Activated naive CD8-positive, alpha-beta T cell treated with anti-CD3 and anti-CD28 coated beads, Interleukin-2, amount 10 ng/mL, durations not matched to agents 7 days and 5 days (primary cell): ENCODE measurements at places on chromosomes 3 and 15. TPM values are rescaled to one million over a fixed set of nuclear protein-coding genes. Genes with fewer than 3 reads are reported as not detected.

LOXL1 gene
- 10.5 TPM for total RNA-seq

AP3B2 gene
- total RNA-seq: not detected

CLRN1 gene
- total RNA-seq: not detected

PLSCR2 gene
- not detected for total RNA-seq

DNA sequence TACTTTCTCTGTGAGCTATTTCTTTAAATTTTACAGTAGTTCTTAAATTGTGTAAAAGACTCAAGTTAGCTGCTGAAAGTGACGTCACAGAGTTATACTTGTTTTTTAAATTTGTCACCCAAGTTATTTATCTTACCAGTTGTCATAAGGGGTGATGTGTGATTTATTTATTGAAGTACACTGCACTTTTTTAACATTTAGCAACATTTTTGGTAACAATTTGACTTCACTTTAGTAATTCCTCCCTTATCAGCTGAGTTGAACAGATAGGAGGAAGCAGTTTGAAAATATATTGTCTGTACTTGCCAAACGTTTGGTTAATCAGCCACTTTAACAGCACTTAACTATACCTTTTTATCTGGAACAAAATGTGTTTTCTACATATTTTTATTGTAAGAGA, 3.8 kb downstream of the STT3B start:
- DNase-seq: no peak

- no peak for DNase-seq
Observed at GRCh38 chr3:143363949-143364348, 244.4 kb downstream of the CHST2 start.

DNA sequence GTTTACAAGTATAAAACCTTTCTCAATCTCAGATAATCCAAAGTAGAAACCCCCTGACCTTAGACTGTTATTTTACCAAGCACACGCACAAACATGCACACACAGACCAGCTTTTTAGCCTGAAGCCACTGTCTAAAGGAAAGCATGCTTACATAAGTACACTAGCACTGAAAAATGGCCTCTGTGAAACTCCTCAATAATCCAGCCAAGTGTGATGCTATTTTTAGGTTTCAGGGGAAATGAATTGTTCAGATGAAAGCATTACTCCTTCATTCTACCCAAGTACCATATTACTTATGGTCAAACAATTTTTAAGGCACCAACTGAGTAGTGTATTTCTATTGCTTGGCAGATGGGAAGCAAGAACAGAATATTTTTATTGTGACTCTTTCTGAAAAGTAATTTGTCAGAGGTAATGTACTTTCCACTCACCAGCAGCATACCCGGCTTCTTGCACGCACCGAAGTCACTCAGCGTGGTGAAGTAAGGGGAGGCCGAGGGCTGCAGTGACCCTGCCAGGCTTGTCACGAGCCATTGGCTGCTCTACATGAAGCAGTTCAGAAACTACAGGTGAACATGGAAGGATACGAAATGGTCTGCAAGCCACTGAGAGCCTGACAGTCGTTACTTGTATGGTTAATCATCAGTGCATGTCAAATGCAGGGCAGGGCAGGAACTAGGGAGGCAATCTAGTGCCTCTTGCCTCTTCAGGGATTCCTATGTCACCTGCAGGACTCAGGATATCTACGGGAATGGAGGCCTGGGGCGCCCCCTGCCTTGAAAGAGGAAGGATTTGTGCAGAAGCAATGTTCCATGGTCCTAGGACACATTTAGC, 106.7 kb downstream of the GABRB3 start:
- DNase-seq: no peak

DNA sequence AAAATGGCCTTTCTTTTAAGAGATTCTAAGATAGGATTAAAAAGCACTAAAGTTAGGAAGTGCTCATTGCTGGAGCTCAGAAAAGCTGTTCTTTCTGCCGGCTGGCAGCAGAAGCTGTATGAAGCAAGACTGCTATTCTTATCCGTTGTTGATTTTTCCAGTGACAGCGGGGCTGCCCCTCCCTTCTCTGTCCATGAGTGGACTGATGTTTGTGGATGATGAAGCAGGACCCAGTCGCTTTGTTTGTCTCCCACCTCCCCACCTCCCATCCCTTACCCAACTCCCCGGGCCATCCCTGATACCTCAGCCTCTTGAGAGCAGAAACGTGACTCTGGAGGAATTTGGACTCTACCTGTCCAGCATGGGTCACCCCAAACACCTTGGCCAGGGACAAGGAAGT, 10.3 kb upstream of the MUSTN1 start:
- no peak for DNase-seq

DNA sequence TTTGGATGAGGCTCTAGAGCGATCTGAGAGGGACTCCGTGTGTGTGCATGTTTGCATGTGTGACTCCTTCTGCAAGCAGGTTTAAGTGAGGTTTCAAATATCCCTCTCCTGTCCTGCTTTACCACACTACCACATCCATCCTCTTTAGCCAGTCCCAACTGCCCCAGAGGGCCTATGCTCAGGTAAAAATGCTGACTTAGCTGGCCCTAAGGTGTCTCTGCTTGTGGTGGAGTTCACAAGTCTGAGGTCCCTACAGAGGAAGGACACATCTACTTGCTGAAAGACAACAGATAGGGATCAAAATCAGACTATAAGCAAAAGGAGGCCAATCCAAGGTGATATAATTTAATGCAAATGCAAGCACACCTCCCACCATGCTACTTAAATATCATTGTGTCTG, 87.2 kb downstream of the B3GNT5 start:
- no peak for DNase-seq
